ENCODE measurements at places on chromosomes 1 and 21.
A peak's percentile ranks its signal among the peaks of the same experiment; 100 is the strongest.

- no peak for DNase-seq
Observed at GRCh38 chr1:223702735-223703667, 9.3 kb upstream of the CAPN2 start.

DNA sequence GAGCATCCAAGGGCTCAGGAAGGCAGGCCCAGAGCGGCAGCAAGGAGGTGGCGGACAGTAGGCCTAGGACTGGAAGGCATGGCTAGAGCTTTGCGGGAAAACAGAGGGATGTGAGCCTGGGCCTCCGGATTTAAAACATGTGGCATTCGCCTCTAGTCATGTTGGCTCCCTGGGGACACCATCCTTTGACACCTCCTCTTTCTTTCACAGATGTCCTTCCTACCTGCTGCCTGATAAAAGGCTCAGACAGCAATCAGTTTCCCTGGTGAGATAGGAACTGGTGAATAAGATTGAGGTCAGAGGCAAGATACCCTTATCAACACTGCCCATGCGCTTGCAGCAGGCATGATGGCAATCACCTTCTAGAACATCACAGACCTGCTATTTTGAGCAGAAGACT is 277.6 kb downstream of the SIPA1L2 start:
- DNase-seq, result no peak

DNA sequence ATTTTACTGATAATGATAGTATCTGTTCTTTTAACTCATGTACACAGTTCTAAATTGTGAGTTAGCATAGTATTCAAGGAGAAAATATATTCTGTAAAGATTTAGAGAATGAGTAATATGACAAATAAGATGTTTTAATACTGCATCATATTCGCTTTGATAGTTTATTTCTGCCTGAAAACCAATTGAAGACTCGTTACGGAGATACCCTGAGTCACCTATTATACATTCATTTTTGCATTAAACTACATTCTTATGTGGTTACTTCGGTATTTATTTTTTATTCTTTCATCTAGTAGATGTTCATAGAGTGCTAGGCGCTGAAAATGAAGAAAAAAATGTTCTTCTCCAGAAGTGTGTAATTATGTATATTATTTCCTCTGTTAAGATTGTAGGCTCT is 5.3 kb downstream of the UHMK1 start:
- no peak for DNase-seq

GRCh38 chr1:235101558-235102258 is 26.9 kb downstream of the TOMM20 start:
- DNase-seq, result no peak

- no peak for DNase-seq
Observed at GRCh38 chr1:109396871-109397580, 692 bp downstream of the SORT1 start.

DNA sequence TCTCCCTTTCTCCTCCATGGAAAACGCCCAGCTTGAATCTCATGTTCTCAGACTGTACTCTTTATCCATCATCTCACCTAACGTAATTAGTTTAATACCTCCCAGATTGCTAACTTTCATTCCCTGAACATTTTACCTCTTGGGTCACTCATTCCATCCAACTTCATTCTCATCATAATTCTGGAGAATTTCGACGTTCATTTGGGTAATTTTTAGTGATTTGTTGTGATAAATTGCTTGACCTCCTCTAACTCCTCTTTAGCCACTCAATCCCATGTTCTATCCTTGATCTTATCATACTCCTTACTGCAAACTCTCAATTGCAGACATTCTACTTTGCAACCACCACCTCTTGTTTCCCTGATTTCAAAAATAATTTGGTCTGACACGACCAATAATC is 28.4 kb downstream of the RPE65 start:
- no peak for DNase-seq

GRCh38 chr1:65189576-65190115 is 41.6 kb downstream of the AK4 start:
- no peak for DNase-seq

DNA sequence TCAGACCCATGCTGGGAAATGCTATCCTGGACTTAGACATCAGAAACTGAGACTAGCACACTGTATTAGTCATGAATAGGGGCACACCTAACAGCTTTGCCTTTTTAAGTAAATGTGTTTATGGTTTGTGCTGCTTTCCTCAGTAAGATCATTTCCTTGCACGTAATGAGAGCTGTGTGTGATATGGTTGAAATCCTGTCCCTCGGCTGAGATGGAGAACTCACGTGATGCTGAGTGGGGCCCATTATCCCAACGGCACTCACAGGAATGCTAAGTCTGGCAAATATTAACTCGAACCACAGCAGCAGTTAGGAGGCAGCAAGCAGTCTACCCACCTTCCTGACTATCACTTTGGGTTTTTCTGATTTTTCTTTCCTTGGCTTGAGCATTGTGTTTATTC is 38.2 kb downstream of the BCL9 start:
- DNase-seq, result no peak

DNA sequence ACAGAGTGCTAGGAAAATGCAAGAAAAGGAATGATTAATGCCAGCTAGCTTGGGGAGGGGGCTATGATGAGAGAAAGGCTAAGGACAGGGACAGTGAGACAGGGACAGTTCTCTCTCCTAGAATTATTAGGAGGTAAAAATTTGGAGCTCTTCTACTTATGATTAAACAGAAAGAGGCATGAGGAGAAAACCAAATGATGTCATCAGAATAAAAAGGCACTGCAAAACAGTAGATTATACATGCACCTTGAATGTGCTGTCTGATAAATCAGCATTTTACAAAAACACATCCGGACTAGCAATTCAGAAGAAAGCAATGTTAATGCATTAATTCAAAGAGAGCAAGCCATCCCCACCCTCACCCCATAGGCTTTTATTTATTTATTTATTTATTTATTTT is 277.5 kb downstream of the RGS7 start:
- DNase-seq, result no peak

DNA sequence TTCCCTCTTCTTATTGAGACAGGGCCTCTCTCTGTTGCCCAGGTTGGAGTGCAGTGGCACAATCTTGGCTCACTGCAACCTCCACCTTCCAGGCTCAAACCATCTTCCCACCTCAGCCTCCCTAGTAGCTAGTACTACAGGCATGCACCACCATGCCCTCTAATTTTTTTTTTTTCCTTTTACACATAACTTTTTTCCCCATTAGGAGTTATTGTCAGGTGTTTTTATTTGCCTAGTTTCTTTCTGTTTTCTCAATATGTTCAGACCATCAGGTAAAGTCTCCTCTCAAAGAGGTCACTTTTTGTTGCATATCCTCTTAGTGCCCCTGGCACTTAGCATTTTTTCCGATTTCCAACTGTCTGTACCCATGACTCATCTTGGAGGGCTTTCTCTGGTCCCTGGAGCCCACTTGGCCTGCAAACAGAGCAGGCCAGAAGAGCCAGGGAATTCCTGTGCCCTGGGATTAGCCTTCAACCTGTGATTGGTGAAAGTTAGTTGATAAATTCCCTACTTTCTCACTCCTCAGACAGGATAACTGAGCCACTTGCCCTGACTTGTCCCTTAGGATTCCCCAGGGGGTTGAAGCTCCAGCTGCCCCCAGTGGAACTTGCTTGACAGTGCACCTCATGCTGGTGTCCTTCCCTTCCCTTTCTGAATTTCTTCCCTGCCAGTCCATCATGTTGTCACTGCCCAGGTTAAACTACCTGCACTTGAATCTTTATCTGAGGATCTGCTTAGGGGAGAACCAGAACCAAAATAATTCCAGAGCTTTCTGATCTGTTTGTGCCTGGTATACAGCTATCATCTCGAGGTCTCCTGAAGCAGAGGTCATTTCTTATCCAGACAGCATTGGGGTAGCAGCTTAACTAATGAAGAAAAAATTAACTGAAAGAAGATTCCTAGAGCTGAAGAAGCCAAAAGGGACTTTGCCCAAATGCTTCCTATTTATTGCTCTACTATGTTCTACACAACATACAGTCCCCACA is 2.4 kb downstream of the NTPCR start:
- peak; percentile 53 for DNase-seq
